Activated CD4-positive, alpha-beta memory T cell treated with anti-CD3 and anti-CD28 coated beads for 36 hours (primary cell): ENCODE measurements at places on chromosomes 1 and 21. TPM values are rescaled to one million over a fixed set of nuclear protein-coding genes. Genes with fewer than 3 reads are reported as not detected.
A peak's percentile ranks its signal among the peaks of the same experiment; 100 is the strongest.

The ENO1 gene
- total RNA-seq, result 3,008 TPM

The ROR1 gene
- 0.10 TPM for total RNA-seq

The PADI3 gene
- not detected for total RNA-seq

- peak; percentile 45 for DNase-seq
Observed at GRCh38 chr1:77347646-77348045, 65.8 kb downstream of the AK5 start.

DNA sequence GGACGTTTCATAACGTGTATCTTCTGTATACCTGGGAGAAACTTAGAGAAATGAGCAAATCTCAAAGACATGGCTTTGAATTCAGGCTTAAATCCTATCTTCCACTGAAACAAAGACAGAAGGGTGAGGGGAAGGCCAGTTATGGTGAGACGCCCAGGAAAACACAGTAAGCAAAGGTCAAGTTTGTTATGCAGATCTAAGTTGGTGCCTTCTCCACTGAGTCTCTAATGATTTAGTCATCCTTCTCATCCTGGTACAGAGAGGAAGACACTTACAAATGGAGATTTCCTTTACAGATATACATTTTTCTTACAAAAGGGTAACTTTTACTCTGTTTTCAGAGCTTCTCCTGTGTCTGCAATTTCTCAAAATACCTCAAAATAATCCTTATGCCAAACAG, 64.4 kb downstream of the MAP3K7CL start:
- DNase-seq, result no peak

GRCh38 chr1:241356519-241357365, at the start of gene RGS7:
RGS7 (minus strand) TSS chr1:241357205.
- peak; percentile 10 for DNase-seq

DNA sequence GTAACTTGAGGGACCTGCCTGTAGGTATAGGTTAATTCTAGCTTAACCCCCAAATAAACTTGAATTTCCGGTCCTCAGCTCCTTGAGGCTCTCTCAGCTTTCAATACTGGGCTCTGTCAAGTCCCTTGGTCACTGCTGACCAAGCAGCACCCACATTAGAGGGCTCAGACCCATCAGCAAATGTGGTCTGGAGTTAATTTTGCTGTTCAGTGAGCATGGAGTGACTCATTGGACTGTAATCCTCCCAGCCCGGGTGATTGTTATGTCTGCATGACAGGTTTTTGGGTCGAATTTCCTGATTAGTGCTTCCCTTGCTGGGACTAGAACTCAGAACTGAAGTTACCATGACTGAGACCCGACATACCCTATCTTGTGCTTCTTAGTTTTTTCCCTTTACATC, 130.6 kb downstream of the URB2 start:
- no peak for DNase-seq

GRCh38 chr1:145545055-145545454, 62.7 kb upstream of the GPR89A start:
- DNase-seq, result no peak

DNA sequence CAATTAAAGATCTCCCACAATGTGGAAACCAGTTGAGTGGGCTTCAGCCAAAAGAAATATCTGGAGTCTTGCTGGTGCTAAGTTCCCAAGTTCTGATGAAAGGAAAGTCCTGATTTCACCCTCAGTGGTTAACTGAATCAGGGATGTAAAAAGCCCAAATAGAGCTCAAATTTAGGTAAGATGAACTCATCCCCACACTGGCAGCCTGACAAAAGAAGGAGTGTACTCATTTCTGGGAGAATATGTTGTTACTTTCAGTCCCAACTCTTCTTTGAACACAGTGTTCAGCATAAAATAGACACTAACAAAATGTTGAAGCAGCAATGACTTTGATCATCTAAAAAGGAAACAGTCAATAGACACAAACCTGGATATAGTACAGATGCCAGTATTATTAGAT, 91.7 kb downstream of the CHRM3 start:
- no peak for DNase-seq

DNA sequence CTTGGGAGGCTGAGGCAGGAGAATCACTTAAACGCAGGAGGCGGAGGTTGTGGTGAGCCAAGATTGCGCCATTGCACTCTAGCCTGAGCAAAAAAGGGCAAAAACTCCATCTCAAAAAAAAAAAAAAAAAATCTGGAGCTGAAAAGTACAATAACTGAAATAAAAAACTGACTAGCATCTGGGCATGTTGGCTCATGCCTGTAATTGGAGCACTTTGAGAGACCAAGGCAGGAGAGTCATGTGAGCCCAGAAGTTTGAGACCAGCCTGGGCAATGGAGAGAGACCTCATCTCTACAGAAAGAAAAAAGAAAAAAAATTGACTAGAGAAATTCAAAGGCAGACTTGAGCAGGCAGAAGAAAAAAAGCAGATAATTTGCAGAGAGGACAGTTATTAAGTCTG, 18.1 kb downstream of the CLDN19 start:
- no peak for DNase-seq

GRCh38 chr1:44947774-44948311, 38.6 kb downstream of the EIF2B3 start:
- DNase-seq, result no peak

DNA sequence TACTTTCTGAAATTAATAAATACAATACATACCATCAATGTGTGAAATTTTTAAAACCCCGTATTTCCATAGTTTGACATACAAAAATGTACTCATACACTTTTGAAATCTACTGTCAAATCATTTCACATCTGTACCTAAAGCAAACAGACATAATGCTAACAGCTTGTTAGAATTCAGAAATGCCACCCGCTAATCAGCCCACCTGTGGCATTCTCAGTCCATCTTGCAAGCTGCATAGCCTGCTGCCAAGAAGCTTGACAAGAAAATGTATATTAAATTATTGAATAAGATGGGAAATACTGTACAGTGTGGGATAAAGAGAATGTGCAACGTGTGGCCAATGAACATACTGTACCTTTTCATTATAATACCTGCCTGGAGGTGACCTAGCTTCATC, 55.1 kb downstream of the ZBTB18 start:
- DNase-seq, result no peak

DNA sequence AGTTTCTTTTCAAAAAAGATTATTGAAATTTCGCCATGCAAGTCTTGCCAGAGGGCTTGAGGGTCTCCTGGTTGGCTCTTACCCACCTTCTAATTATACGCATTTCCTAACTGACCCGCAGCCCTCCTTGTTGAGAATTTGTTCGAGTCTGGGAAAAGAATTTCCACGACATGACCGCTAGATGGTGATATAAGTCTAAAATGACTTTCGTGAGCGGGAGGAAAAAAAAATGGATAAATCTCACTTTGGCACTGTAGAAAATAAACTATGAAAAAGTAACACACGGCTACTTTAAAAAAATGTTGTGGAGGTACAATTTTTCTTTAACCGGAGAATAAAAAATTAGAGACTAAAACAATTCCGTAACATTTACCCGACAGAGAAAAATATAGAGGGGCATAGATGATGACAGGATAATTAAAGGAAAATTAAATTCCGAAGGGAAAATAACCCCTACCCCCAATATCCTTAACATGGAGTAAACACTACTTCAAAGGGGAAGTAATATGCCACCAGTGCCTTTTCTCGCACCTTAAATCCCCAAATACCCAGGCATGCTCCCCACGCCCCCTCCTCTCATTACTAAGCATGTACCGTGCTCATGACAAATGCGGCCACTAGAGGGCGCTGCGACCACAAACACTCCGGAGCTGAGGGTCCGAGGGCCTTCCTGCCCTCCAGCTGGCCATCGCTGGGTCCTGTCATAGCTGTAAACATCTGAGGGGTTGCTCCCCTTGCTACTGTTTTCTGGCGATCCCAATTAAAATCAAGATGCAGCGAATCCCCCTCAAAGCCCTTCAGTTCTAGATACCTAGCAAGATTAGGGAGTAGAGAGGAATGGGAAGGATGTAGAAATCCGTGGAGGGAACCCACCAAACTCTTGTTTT, 266.9 kb downstream of the ASTN1 start:
- DNase-seq, result peak; percentile 51

DNA sequence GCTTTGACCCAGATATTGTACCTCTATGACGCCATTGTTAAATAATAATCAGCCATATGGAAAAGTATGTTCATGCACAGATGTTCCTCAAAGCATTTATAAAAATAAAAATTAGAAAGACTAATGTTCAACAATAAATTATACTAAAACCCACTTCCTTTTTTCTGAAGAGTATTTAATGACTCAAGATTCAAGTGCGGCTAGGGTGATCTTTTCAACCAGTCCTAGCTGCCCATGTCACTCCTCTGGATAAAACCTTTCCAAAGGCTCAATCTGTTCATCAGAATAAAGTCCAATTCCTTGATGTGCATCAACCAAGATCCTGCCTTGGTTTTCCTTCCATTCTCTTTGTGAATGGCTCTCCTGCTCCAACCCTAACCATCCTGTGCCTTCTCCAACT, 292.0 kb downstream of the VAV3 start:
- no peak for DNase-seq

- DNase-seq, result no peak
Observed at GRCh38 chr21:19767546-19767945, 1230.7 kb upstream of the NCAM2 start.
